Gastrocnemius medialis (tissue), 4 donors: ENCODE measurements at places on chromosomes 6 and 20. TPM values are rescaled to one million over a fixed set of nuclear protein-coding genes. Genes with fewer than 3 reads are reported as not detected.

TRAPPC3L gene
- total RNA-seq, result not detected

GRCh38 chr6:86969573-86969972 lies 32.2 kb downstream of the HTR1E start:
- no peaks in the 10 kb centered on the region for H3K4me1 ChIP-seq
- DNase-seq, result no peak
- H3K36me3 ChIP-seq, result no peaks in the 10 kb centered on the region
- no peaks in the 10 kb centered on the region for H3K27me3 ChIP-seq

DNA sequence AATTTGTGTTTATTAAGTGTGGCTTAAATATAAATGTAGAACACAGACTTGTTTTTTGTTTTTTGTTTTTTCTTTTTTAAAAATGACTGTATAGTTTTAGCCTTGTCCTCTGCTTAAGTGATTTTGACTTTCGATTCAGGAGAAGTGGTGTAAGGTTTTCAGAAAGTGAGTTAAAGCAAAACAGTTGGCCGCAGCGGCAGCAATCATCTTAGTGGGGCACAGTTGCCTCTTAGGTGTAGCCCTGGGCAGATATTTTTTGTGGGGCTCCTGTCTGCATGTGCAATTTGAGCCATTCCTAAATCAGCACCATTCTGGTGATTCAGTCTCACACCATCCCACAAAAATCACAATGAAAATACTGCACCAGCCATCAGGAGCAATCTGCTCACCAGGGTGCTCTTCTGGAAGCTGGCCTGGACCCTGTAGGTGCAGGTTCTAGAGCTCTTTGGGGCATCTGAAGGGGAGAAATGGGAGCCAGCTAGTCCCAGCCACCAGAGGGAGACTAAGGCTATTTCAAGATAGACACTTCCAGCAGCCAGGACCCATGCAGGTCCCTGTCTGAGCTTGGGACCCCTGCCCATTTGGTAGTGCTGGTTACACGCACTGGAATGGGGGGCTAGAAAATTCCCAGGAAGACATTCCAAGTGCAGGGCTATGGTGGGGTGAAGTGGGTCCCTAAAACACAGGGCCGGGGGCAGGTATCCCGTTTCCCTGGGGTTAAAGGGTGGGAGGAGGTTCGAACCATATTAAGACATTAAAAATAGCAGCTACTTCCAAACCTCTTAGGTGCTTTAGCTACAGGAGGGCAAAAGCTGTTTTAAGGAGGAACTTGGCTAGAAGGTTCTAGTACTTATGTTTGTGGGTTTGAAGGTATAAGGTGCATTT lies 156.6 kb downstream of the NFATC2 start:
- DNase-seq, result no peak
- no peaks in the 10 kb centered on the region for H3K36me3 ChIP-seq
- H3K27ac ChIP-seq, result no peak overlapping the region

- no peaks in the 10 kb centered on the region for H3K4me1 ChIP-seq
- H3K4me3 ChIP-seq, result no peak overlapping the region
- DNase-seq, result no peak
- H3K27ac ChIP-seq, result no peak overlapping the region
Measured at GRCh38 chr20:18721551-18722115, 92.0 kb upstream of the SCP2D1 start.

DNA sequence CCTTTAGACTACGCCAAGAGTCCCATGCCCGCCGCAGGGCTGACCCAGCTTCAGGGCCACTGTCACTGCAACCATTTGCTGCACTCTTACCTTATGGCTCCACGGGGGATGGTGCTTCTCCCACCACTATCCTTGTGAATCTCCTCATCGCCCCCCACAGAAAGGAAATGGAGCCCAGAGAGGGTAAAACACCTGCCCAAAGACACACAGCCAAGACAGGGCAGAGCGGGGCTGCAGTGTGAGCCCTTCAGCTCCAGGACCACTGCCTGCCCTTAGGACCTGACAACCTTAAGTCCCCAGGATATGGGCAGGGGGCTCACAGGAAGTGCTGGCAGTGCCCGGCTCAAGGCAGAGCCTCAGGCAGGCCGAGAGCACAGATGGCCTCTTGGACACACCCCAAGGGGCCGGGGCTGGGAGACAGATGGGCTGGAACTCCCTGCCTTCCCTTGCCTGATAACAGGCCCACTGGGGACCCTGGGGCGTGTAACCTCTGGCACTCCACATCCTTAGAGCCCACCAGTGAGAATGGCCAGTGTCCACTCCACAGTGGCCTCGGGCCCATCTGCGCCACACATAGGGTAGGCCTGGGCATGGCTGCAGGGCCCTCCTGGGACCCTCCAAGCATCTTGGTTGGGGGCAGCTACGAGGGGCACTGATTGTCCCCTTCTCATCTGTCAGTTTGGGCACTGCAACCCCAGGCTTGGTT lies 265.2 kb downstream of the TAF4 start:
- no peak for DNase-seq
- H3K4me3 ChIP-seq, result no peak overlapping the region
- H3K36me3 ChIP-seq, result no peaks in the 10 kb centered on the region
- H3K27ac ChIP-seq, result no peak overlapping the region

DNA sequence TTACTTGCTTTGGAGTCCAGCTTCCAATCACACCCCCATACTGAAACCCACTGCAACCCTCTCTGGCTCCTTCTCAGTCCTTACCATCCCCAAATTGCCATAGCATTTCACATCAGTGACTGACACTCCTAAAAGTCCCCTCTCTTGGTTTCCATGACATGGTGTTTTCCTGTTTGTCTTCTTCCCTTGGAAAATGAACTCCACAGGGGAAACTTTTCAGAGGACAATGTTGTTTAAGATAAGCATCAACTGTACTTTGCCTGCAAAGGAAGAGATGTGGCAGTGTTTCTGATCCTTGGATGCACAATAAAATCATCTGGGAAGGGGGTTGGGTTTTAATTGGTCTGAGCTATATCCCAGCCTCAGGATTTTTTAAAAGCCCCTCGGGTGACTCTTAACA lies 214.9 kb downstream of the HACE1 start:
- peaks cover 4% of the 10 kb centered on the region for H3K4me1 ChIP-seq
- DNase-seq, result no peak
- H3K27ac ChIP-seq, result no peak overlapping the region
- H3K36me3 ChIP-seq, result no peaks in the 10 kb centered on the region
- H3K4me3 ChIP-seq, result no peak overlapping the region
- H3K27me3 ChIP-seq, result no peaks in the 10 kb centered on the region

C4A gene
- total RNA-seq, result 6.7 TPM

CTCFL gene
- total RNA-seq, result not detected

PRICKLE4 gene
- 0.59 TPM for total RNA-seq

DNA sequence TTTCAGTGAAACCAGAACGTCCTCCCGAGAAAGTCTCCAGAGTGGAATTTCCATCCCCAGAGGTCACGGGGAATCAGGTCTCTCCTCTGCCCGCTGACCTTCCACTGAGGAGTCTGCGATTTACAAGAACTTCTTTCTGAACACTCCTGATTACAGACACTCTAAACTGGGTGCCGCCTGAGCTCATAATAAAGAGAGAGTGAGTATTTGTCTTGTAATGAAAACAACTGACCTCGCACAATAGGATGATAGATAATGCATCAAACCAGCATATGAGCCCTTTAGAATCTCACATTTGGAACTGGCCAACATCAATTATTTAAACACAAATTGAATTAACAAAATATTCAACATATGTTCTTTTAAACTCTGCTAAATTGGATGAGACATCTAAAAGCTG lies 47.5 kb downstream of the DLL1 start:
- H3K36me3 ChIP-seq, result no peaks in the 10 kb centered on the region
- no peak overlapping the region for H3K27ac ChIP-seq
- H3K27me3 ChIP-seq, result peaks cover 12% of the 10 kb centered on the region
- H3K4me1 ChIP-seq, result peaks cover under 1% of the 10 kb centered on the region
- no peak for DNase-seq

SIRPD gene
- not detected for total RNA-seq

DNA sequence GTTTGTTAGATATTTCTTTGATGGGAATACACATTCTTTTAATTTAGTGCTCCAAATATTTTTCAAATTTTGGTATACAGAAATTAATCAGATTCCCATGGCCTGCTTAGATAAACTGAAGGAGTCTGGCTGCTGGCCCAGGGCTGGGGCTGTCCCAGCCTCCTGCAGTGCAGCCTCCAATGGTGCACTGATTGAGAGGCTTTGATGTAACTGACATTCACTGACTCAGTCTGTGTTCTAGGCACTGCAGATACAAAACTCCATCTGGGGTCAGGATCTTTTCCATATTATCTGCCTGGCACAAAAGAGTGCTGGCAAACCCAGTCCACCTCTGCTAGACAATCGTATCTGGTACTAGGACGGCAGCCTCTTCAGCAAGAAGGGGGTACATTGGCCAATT lies 64.8 kb downstream of the GRIK2 start:
- H3K4me1 ChIP-seq, result no peaks in the 10 kb centered on the region
- no peaks in the 10 kb centered on the region for H3K27me3 ChIP-seq
- no peak overlapping the region for H3K27ac ChIP-seq
- DNase-seq, result no peak

- peak overlapping the region; percentile 77 for H3K27ac ChIP-seq
- no peak for DNase-seq
- no peaks in the 10 kb centered on the region for H3K27me3 ChIP-seq
- H3K4me1 ChIP-seq, result peaks cover 30% of the 10 kb centered on the region
- no peaks in the 10 kb centered on the region for H3K36me3 ChIP-seq
- H3K4me3 ChIP-seq, result peak overlapping the region; percentile 87
Measured at GRCh38 chr6:143679041-143679440, 1.3 kb downstream of the PHACTR2 start.

RALY gene
- 84.8 TPM for total RNA-seq

GRCh38 chr20:16360668-16361067 lies 212.6 kb downstream of the KIF16B start:
- no peak for DNase-seq
- no peak overlapping the region for H3K4me3 ChIP-seq
- H3K36me3 ChIP-seq, result no peaks in the 10 kb centered on the region
- H3K27ac ChIP-seq, result no peak overlapping the region
- no peaks in the 10 kb centered on the region for H3K27me3 ChIP-seq

HEY2 gene
- 8.4 TPM for total RNA-seq

- no peak for DNase-seq
- H3K4me1 ChIP-seq, result peaks cover 45% of the 10 kb centered on the region
- no peak overlapping the region for H3K27ac ChIP-seq
- no peak overlapping the region for H3K4me3 ChIP-seq
- H3K27me3 ChIP-seq, result no peaks in the 10 kb centered on the region
- no peaks in the 10 kb centered on the region for H3K36me3 ChIP-seq
Measured at GRCh38 chr6:124991764-124992295, 29.6 kb downstream of the RNF217 start.

DNA sequence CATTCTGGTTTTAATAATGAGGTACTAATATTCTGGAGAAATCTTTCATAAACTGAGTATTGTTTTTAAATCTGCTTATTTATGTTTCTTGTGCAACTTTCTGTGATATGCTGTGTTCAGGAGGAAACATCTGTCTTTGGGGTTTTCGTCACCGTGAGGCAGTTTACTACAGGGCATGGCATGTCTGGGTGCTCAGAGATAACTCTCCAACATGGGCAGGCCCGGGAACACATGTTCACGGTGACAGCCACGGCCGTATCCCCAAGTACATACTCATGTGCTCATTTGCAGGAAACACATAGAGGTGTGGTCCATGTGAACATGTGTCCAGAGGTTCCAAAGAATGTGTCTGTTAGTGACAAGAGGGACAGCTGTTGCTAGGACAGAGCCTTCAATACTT lies 62.1 kb upstream of the CNKSR3 start:
- no peak overlapping the region for H3K27ac ChIP-seq
- H3K36me3 ChIP-seq, result no peaks in the 10 kb centered on the region
- no peaks in the 10 kb centered on the region for H3K4me1 ChIP-seq

DNA sequence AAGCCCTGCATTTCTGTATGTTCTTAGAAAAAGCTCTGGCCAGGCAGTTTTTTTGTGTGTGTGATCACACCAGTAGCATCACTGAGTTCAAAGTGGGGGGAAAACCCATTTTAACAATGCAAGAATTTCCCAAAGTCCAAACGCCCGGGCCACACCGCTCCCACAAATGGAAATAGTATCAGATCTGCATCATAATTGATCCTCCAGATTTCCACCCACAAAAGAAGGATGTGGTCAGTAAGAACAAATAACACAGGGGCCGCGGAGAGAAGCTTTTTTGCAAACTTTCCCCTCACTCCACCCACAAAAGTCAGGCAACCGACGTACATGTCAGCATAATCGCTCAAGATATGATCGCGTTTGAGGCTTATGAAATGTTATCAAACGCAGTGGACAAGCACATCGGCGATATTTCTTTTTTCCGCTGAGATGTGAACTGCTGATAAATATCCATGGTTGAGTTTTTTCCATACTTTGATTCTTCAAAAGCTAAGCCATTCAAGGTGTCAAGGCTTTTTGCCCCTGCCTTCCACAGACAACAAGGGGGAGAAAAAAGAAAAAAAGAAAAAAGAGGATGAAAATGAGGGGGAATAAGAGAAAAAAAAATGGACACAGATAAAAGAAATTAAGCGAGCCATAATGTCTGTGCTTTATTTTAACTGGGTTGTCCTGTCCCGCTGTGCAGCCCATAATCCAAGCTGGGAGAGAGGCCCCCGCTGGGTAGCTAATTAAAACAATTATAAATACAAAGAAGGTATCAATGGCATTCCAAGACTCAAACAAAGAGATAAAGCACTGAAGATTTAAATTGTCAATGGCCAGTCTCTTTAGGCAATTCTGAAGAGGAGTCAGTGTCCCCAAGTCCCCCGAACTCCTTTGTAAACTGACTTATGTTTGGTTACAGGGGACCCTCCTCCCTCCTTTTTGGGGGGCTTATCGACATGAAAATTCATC lies 143.5 kb downstream of the ZFP64 start:
- H3K27me3 ChIP-seq, result no peaks in the 10 kb centered on the region
- H3K4me1 ChIP-seq, result no peaks in the 10 kb centered on the region
- no peak overlapping the region for H3K27ac ChIP-seq
- H3K36me3 ChIP-seq, result no peaks in the 10 kb centered on the region

DNA sequence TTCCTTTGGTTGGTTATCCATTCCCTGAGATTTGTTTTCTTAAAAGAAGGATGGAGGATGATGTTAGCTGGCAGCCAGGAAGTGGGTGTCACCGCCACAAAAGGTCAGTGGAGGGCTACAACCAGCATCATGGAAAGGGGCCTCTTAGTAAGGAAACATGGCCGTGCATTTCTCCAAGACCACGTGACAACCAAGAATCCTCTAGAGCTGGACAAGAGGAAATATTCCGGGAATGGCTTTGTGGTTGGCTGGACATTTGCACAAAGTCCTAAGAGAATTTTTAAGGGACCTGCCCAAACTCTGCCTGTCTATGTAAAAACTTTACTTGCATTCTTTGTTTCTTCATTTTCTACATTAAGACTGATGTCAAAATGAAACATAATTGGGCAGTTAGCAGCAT lies 399.9 kb upstream of the MARCKS start:
- H3K27me3 ChIP-seq, result no peaks in the 10 kb centered on the region
- H3K4me1 ChIP-seq, result no peaks in the 10 kb centered on the region
- no peaks in the 10 kb centered on the region for H3K36me3 ChIP-seq

- H3K27ac ChIP-seq, result no peak overlapping the region
- H3K4me3 ChIP-seq, result no peak overlapping the region
- no peak for DNase-seq
- peaks cover 6% of the 10 kb centered on the region for H3K4me1 ChIP-seq
- peaks cover 40% of the 10 kb centered on the region for H3K27me3 ChIP-seq
Measured at GRCh38 chr20:62607366-62608217, 34.7 kb upstream of the SLCO4A1 start.
